ENCODE measurements at places on chromosomes 4 and X. TPM values are rescaled to one million over a fixed set of nuclear protein-coding genes. Genes with fewer than 3 reads are reported as not detected.

Gene FAM9B
- total RNA-seq = not detected

Gene PAK3
- not detected for total RNA-seq

Gene CPEB2
- 16.1 TPM for total RNA-seq

Gene C4orf36
- total RNA-seq = 0.64 TPM

Gene RIPPLY1
- total RNA-seq = 0.08 TPM

Gene NWD2
- not detected for total RNA-seq

Gene CCDC120
- total RNA-seq = 3.6 TPM

Gene ENPEP
- not detected for total RNA-seq

Gene DCAF4L1
- total RNA-seq = 0.11 TPM

Gene DUX4
- not detected for total RNA-seq

Gene ARHGAP6
- not detected for total RNA-seq

Gene FGD1
- total RNA-seq = 7.7 TPM

Gene TBX22
- total RNA-seq = not detected

Gene CD38
- total RNA-seq = 8.4 TPM

Gene ANK2
- 0.94 TPM for total RNA-seq

Gene EREG
- 50.5 TPM for total RNA-seq

Gene SLC7A11
- 33.1 TPM for total RNA-seq

Gene SHROOM3
- total RNA-seq = 3.6 TPM

Gene TMEM128
- total RNA-seq = 11.6 TPM

Gene GLRB
- total RNA-seq = 0.88 TPM

Gene NDP
- total RNA-seq = not detected

Gene MAOB
- 0.13 TPM for total RNA-seq

Data from A549 treated with DMSO at 1 μM for 4 hours (cell line).